ENCODE measurements at places on chromosomes 12 and 14.

- peak; percentile 53 for DNase-seq
Observed at GRCh38 chr14:30251557-30252100, 307.3 kb upstream of the G2E3 start.

GRCh38 chr12:123991372-123991951 lies 18.4 kb downstream of the ZNF664 start:
- no peak for DNase-seq

GRCh38 chr12:57182918-57183575 lies 33.5 kb upstream of the NXPH4 start:
- DNase-seq: peak; percentile 64

DNA sequence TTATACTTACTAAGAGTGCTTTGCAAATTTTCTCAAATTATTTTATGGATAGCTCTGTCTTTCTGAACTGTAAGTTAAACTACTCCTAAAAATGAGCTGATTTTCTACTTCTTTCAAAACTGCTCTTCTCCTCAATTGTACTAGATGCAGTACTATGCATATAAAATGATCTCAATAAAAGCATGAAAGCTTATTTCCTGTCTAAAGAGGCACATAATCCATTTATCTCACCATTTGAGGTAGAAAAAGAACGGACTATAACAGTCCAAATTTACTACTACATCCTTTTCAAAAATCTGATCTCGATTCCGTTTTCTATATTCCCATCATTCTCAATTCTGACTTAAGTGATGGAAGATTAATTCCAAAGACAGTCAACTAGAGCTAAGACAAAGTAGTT lies 14.4 kb downstream of the SLIRP start:
- no peak for DNase-seq

DNA sequence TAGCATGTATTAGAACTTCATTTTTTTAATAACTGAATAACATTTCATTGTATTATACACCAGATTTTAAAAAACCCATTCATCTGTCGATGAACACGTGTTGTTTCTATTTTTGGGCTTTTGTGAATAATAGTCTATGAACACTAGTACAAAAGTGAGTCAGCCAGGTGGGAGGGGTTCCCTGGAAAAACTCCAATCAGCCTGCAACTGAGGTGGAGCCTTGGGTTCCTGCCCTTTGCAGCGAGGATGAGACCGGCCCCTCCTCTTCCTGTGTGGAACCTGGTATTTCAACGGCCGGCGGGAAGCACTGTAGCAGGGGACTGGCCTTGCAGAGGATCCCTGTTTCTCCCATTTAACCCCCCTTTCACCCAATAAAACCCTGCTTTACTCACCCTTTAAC lies 56.1 kb downstream of the LMNTD1 start:
- peak; percentile 52 for DNase-seq

GRCh38 chr14:37545174-37545573 lies 49.9 kb downstream of the FOXA1 start:
- no peak for DNase-seq

- DNase-seq: no peak
Observed at GRCh38 chr14:51107801-51108200, 12.9 kb upstream of the TRIM9 start.

- peak; percentile 54 for DNase-seq
Observed at GRCh38 chr12:27554421-27555186, 30.6 kb downstream of the PPFIBP1 start.

DNA sequence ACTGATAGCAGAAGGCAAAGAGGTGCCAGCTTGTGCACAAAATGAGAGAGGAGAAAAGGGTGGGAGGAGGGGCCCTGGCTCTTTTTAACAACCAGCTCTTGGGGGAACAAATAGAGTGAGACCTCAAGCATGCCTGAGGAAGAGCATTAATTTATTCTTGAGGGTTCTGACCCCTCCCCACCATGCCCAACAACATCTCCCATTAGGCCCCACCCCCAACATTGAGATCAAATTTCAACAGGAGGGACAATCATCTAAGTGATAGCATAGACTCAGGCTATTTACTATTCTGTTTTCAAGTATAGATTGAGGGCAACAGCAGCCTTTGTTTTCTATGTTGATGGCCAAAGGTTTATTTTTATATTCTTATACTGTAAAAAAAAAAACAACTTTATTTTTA lies 59.7 kb downstream of the FUT8 start:
- DNase-seq: no peak

DNA sequence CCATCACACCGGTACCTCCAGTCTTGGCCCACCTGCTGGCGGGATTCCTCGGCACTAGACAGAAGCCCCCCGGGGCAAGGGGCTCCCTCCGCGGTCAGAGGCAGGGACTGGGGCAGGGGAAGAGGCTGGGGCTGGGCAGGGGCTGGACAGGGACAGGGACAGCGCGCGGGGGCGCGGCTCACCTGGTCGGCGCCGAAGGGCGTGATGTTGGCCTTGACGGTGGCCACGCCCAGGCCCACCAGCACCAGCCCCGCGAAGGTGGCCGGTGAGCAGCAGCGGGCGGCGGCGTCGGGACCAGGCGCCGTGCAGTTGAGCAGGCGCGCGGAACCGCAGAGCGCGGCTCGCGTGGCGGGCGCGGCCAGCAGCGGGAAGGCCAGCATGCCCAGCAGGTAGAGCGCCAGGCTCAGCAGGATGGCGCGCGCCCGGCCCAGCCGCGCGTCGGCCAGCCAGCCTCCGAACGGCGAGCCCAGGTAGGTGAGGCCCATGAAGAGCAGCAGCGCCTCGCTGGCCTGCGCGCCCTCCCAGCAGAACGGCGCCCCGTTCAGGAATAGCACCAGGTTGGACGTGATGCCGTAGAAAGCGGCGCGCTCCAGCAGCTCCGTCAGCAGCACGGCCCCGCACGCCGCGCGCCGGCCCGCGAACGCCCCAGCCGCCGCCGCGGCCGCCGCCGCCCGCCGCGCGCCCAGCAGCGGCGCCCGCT lies 392 bp downstream of the SLC15A4 start:
- no peak for DNase-seq

GRCh38 chr12:5030066-5030465 lies 13.6 kb upstream of the KCNA5 start:
- no peak for DNase-seq

GRCh38 chr14:70018713-70019211 lies 139.5 kb downstream of the SMOC1 start:
- DNase-seq: no peak

Measured in lung microvascular endothelial cell (primary cell).